Adrenal gland (tissue), 19 donors: ENCODE measurements at places on chromosomes 7 and 10. TPM values are rescaled to one million over a fixed set of nuclear protein-coding genes. Genes with fewer than 3 reads are reported as not detected.

DNA sequence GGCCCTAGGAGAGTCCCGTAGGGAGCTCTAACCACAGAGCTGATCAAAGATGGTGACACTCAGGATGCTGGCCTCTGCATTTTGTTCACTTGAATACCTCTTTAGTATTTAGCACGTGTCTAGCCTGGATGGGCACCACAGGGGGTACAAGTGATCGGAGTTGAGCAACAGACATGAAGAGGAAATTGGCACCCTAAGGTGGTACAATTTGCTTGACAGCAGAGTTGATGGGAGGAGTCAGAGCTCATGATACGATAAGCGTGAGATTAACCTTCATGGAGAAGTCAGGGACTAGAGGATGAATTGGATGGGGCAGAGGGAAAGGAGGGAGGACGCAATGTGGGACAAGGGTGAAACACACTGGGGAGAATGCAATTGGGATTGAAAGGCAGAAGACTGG, 9.9 kb upstream of the ZNF212 start:
- H3K4me3 ChIP-seq = no peak overlapping the region
- no peaks in the 10 kb centered on the region for H3K4me1 ChIP-seq
- no peak overlapping the region for H3K27ac ChIP-seq
- no peaks in the 10 kb centered on the region for H3K27me3 ChIP-seq

KIF20B gene
- total RNA-seq = 3.3 TPM

DEPP1 gene
- 22.9 TPM for total RNA-seq

DNA sequence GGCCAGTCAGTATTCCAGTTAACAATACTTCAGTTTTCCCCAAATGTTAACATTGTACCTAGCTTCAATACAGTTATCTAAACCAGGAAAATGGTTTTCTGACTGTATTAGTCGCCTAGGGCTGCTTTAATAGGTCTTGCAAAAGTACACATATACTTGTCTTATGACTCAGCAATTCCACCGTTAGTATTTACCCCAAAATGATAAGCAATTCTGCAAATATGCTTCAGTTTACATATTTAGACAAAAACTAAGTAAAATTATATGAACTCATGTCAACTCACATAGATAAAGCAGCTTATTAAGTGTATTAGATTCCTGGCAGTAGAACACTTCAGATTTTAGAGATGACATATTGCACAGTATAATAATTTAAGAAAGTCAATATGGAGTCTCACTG, 363.3 kb downstream of the ARL4A start:
- H3K36me3 ChIP-seq = no peaks in the 10 kb centered on the region
- no peaks in the 10 kb centered on the region for H3K27me3 ChIP-seq
- DNase-seq = no peak
- H3K4me3 ChIP-seq = no peak overlapping the region

- H3K27me3 ChIP-seq = no peaks in the 10 kb centered on the region
- H3K36me3 ChIP-seq = no peaks in the 10 kb centered on the region
- H3K4me3 ChIP-seq = no peak overlapping the region
- no peak for DNase-seq
Measured at GRCh38 chr10:11509036-11509435, 102.4 kb downstream of the USP6NL start.

DNA sequence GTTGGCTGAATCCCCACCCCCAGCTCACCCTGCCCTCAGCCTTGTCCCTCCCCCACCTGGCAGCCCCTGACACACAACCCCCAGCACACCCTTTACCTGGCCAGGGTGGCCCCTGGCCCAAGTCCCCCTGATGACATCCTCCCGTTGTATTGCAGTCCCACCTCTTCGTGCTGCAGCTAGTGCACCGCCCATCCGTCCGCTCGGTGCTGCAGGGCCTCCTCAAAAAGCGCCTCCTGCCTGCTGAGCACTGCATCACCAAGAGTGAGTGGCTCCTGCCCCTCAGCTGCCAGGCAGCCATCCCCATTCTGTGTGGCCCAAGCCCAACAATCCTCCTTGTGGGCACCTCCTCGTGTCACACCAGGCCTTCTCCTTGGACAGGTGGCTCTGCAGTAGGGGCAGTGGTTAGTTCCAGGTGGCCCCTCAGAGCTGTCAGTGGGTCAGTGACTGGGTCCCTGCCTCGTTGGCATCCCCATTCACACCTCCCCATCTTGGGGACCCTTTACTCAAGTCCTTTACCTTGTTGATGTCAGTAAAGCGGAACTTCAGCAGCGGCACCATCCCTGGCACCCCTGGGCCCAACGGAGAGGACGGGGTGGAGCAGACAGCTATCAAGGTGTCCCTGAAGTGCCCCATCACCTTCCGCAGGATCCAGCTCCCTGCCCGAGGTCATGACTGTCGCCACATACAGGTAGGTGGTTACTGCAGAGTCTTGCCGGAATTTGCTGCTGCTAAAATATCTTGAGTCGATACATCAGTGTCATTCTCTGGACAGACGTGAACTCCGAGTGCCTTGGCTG, 14.3 kb downstream of the ZMIZ2 start:
- peaks cover 86% of the 10 kb centered on the region for H3K36me3 ChIP-seq
- no peak overlapping the region for H3K27ac ChIP-seq
- DNase-seq = no peak
- H3K27me3 ChIP-seq = no peaks in the 10 kb centered on the region
- peaks cover 9% of the 10 kb centered on the region for H3K4me1 ChIP-seq

GRCh38 chr10:86188796-86189558, 177.6 kb downstream of the GRID1 start:
- H3K4me1 ChIP-seq = no peaks in the 10 kb centered on the region
- no peak overlapping the region for H3K4me3 ChIP-seq
- no peaks in the 10 kb centered on the region for H3K36me3 ChIP-seq
- DNase-seq = no peak
- no peak overlapping the region for H3K27ac ChIP-seq

GRCh38 chr10:48197236-48197899, 77.1 kb downstream of the FRMPD2 start:
- H3K4me1 ChIP-seq = peaks cover 10% of the 10 kb centered on the region
- no peaks in the 10 kb centered on the region for H3K27me3 ChIP-seq
- no peak overlapping the region for H3K4me3 ChIP-seq
- DNase-seq = no peak
- H3K27ac ChIP-seq = no peak overlapping the region
- H3K36me3 ChIP-seq = no peaks in the 10 kb centered on the region

GRCh38 chr7:44161371-44161770, 20.2 kb upstream of the MYL7 start:
- no peak for DNase-seq
- no peaks in the 10 kb centered on the region for H3K36me3 ChIP-seq
- no peaks in the 10 kb centered on the region for H3K4me1 ChIP-seq
- no peaks in the 10 kb centered on the region for H3K27me3 ChIP-seq
- H3K27ac ChIP-seq = no peak overlapping the region

DNA sequence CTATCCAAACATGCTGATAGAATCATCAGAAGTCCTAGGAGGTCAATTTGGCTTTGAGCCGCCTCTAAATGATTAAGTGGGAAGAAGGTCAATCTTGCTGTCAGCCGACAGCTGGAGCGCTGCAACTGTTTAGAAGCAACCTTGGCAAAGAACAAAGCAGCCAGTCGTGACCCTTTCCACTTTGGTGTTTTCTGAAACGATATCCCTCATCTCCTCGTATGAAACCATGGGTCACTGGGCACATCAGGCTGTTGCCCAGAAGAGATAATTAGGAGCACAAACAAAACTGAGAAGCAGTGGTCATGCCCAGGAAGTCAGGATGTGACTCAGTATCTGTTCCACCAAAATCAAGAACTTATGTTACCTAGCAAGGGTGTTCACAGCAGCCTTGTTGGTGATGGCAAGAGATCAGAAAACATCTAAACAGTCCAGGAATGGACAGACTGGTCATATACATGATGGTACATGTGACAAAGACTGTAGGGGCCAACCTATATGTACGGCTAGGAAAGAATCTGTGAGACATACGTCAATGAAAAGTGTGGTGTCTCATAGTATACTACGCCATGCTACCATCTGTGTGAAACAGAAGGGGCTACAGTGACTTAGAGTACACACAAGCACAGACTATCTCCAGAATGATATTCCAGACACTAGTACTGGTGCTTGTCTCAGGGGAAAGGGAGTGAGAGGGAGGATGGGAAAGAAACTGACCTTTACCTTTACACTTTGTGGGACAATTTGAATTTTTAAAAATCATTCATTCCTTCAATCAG, 22.4 kb downstream of the STN1 start:
- peaks cover 29% of the 10 kb centered on the region for H3K4me1 ChIP-seq
- H3K36me3 ChIP-seq = no peaks in the 10 kb centered on the region
- no peak overlapping the region for H3K4me3 ChIP-seq

DNA sequence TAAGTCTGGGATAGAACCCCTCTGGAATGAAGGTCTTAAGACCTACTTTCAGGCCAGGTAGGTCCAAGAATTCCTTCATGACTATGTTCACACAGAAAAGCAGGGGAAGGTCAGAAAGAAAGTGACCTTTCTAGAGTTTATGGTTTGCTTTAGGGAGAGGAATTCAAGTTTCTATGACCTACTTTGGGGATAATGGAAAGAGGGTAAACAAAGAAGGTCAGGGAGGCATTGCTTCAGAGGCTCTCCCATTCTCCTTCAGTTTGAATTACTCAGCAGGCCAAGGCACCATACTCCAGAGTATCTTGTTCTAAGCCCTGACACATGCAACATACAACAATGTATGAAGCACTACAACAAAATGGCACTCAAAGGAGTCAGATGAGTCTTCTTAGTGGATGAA, 11.5 kb upstream of the MACC1 start:
- no peak overlapping the region for H3K27ac ChIP-seq
- no peaks in the 10 kb centered on the region for H3K36me3 ChIP-seq
- DNase-seq = no peak
- H3K4me3 ChIP-seq = no peak overlapping the region
- H3K4me1 ChIP-seq = peaks cover 6% of the 10 kb centered on the region

- H3K27ac ChIP-seq = no peak overlapping the region
- H3K4me1 ChIP-seq = no peaks in the 10 kb centered on the region
- H3K27me3 ChIP-seq = no peaks in the 10 kb centered on the region
- DNase-seq = no peak
Measured at GRCh38 chr7:85014936-85015660, 171.8 kb downstream of the SEMA3D start.

DNA sequence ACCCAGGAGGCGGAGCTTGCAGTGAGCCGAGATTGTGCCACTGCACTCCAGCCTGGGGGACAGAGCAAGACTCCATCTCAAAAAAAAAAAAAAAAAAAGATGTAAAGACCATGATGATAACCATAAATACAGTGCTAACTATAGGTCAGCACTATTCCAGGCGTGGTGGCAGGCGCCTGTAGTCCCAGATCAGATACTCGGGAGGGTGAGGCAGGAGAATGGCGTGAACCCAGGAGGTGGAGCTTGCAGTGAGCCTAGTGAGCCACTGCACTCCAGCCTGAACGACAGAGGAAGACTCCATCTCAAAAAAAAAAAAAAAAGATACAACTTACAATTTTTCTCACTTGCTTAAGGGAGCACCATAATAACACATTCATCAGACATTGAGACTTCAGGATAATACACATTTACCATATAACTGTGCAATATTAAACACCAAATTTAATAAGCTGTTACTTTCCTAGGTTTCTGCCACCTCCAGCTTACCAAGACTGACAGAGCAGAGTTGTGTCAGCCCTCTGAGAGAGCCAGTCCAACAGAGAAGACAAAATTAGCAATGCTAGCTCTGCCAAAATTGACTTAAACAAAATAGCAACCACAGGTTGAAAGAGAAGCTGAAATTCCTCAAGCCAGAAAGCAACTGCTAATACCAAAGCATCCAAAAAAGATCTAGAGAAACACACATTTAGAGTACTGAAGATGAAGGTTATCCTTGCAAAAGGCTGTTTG, 8.2 kb downstream of the DNA2 start:
- H3K4me3 ChIP-seq = no peak overlapping the region
- H3K36me3 ChIP-seq = no peaks in the 10 kb centered on the region
- H3K27me3 ChIP-seq = no peaks in the 10 kb centered on the region
- H3K27ac ChIP-seq = no peak overlapping the region
- no peaks in the 10 kb centered on the region for H3K4me1 ChIP-seq
- no peak for DNase-seq

CALHM1 gene
- not detected for total RNA-seq

GRCh38 chr10:77989081-77989724, 40.1 kb downstream of the POLR3A start:
- no peaks in the 10 kb centered on the region for H3K27me3 ChIP-seq
- no peaks in the 10 kb centered on the region for H3K4me1 ChIP-seq
- H3K4me3 ChIP-seq = no peak overlapping the region
- H3K36me3 ChIP-seq = peaks cover 94% of the 10 kb centered on the region
- H3K27ac ChIP-seq = no peak overlapping the region
- peak; percentile 53 for DNase-seq

GRCh38 chr7:18873734-18874336, 243.6 kb downstream of the TWIST1 start:
- no peak for DNase-seq
- H3K4me1 ChIP-seq = no peaks in the 10 kb centered on the region
- H3K4me3 ChIP-seq = no peak overlapping the region
- H3K27ac ChIP-seq = no peak overlapping the region
- no peaks in the 10 kb centered on the region for H3K27me3 ChIP-seq

- no peak overlapping the region for H3K4me3 ChIP-seq
- H3K27me3 ChIP-seq = no peaks in the 10 kb centered on the region
- no peaks in the 10 kb centered on the region for H3K4me1 ChIP-seq
- no peak overlapping the region for H3K27ac ChIP-seq
Measured at GRCh38 chr7:41097501-41097900, 605.4 kb downstream of the INHBA start.

- H3K27me3 ChIP-seq = no peaks in the 10 kb centered on the region
- no peak for DNase-seq
- H3K36me3 ChIP-seq = no peaks in the 10 kb centered on the region
- H3K27ac ChIP-seq = no peak overlapping the region
Measured at GRCh38 chr7:119197172-119197876, 972.8 kb downstream of the ANKRD7 start.

TEX36 gene
- not detected for total RNA-seq

DNA sequence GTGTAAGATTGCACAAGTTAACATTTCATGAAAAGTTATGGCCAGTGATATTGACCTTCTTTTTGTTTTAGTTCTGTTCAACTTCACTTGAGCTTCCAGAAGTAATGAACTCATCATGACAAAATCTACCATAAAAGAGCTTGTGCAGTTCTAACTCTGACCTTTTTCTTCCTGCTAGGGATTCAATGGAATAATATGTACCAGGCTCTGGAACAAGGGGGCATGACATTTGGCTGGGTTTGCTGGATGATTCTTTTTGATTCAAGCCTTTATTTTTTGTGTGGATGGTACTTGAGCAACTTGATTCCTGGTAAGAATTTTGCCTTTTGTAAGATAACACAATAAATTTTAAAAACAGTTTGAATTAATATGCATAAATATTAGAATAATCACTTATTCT, 205.0 kb downstream of the ABCA13 start:
- peak; percentile 7 for DNase-seq
- no peak overlapping the region for H3K4me3 ChIP-seq
- no peaks in the 10 kb centered on the region for H3K4me1 ChIP-seq
- H3K27me3 ChIP-seq = no peaks in the 10 kb centered on the region
